ENCODE measurements at places on chromosomes 16 and 17.

DNA sequence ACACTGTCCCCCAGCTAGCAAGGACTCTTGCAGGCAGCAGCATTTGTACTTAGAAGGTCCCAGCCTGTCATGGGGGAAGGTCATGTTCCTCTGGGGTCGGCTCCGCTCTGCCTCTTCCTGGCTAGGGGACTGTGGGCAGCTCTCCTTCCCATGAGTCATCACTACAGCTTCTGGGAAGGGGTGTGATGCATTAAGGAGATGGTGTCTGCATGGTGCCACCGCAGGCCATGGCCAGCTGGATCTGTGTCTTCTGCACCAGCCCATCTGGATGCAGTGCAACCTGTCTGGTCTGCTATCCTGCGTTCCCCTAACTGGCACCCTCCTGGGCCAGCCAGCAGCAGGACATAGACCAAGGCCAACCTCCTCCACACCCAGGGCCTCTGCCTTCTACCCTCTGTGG is 6.3 kb downstream of the STARD3 start:
- DNase-seq: no peak

DNA sequence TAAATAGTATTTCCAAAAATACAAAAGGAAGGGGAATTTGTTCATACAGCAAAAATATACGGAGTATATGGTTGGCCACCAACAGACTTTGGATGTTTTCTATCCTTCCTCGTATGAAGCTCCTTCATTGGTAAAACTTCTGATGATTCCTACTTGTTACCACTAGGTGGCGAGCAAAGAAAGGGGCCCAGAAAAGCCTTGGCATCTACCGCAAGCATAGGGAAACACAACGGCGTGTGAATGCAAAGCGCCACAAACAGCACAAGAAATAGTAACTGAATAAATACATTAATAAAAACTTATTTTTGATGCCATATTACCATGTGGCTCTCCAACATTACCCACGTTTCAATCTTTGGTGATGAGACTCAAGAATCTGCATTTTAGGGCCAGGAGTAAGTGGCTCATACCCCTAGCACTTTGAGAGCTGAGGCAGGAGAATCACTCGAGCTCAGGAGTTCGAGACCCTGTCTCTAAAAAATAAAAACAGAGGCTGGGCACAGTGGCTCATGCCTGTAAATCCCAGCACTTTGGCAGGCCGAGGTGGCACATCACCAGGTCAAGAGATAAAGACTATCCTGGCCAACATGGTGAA is 34.5 kb downstream of the YWHAE start:
- DNase-seq: peak; percentile 79

GRCh38 chr17:32298721-32299579 is 33.3 kb downstream of the RHBDL3 start:
- peak; percentile 46 for DNase-seq

- DNase-seq: no peak
Observed at GRCh38 chr16:1543085-1543896, 9.8 kb downstream of the TMEM204 start.

DNA sequence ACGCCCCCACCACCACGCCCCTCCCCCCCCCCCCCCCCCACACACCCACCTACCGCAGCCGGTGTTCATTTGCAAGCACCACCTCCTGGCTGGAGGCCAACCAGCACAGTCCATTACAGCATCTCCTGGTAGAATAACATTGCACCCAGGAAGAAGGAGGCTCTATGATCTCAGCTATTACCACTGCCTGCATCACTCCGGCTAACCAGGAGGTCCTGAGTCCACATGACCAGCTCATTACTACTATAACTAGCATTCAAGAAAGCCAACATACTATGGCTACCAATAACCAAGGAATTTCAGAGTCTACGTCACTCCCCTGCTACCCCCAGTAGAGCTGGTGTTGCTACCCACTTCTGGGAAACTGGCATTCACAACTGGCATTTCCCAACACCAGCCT is 81.1 kb upstream of the ALOX12 start:
- DNase-seq: no peak

DNA sequence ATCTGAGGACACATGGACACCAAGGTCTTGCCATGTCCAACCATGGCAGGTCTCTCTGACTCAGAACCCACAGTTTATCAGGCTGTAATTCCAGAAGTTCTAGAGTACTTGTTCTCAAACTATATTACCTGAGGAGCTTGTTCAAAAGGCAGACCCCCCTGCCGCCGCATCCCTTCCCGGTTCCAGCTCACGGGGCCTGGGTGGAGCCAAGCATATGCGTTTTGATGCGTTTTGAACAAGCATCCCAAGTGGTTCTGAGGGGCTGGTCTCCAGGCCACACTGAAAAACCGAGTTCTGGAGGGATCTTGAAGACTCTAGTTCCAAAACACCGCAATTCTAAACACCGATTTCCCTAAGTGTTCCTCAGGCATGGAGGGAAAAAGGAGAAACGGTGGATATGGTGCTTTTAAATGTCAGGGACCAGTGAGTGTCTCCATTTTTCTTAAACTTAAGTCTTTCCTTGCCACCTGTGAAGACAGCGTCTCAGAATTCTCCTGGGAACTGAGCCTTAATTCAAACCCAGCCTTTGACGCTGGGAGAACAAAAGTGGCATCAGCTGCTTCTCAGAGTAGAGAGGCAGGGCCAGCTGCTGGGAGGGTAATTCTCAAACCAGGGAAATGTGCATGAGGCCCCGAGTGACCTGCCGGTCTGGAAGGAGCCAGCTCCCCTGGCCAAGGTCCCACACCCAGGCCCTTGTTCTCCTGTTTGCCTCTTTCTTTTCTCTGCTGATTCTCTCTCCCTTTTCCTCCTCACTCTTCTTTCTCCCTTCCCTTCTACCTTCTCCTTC is 84.4 kb upstream of the PLCG2 start:
- DNase-seq: peak; percentile 11

DNA sequence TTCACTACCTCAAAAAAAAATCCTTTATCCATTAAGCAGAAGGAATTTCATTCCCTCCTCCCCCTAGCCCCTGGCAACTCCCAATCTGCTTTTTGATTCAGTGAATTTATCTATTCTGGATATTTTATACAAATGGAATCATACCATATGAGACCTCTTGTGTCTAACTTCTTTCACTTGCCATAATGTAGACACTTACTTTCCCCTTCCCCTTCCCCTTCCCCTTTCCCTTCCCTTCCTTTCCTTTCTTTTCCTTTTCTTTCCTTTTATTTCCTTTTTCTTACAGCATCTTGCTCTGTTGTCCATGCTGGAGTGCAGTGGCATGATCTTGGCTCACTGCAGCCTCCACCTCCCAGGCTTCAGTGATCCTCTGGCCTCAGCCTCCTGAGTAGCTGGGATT is 50.5 kb downstream of the PSMD12 start:
- DNase-seq: no peak

DNA sequence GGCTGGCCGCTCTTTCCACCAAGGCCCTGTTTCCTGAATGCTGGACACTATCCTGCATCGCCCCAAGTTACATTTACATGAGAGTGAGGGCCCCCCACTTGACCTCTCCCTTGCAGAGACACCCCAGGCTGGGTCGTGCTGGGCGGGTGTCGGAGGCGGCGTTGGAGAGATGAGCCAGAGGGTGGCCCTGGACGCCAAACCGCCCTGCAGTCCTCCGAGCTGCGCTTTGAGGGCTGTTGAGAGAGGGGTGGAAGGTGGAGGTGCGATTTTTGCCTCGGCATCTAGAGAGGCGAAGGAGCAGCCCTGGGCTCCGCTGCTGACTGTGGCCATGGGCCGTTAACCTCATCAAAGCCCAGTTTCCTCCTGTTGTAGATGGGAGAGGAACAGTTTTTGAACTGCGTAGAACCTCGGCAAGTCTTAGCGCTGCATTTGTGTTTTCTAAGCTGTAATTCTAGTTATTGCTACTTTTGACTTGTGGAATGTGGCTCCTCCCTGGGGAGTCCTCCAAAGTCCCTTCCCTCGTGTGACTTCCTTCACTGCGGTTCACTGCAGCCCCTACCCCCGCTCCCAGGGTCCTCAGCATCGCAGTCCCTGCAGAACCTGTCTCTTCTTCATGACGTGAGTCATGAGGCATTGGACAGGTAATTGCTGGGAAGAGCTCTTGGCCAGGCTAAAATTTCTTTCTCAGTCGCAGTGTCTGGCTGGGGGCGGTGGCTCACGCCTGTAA is 986 bp upstream of the ELOB start:
- no peak for DNase-seq

- no peak for DNase-seq
Observed at GRCh38 chr17:20721171-20721570, 141.6 kb downstream of the CDRT15L2 start.

DNA sequence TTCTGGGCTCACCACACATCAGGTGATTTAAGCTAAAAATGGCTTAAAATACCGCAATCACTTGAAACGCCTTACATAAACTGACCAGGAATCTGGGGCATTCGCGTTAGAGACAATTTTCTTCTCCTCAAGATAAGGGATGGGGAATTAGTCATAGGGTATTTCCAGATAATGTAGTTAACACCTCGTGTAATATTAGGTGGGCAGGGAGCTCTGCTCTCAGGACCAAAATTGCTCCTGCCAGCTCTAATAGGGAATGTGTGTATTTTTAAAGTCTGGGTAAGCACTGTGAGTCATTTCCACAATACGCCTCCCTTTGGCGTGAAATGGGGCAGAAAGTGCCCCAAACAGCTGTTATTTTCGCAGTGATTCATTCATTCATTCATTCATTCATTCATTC is 408.6 kb downstream of the MAF start:
- no peak for DNase-seq

GRCh38 chr17:57104461-57105175 is 19.6 kb downstream of the AKAP1 start:
- no peak for DNase-seq

DNA sequence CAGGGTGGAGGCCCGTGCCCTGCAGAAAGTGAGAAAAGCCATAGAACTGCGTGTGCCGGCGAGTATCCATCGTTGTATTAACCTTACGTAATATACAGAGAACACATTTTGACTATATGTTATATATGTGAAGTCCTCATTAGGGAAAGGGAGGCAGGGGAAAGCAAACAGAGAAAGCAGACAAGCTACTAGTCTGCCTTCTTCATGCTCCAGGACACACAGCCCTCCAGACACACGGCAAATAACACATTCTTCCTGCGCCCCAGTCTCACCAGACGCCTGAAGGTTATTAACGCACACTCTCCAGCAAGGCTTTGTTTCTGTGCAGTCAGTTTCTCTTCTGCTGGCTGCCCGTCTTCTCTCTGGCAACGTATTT is 28.8 kb downstream of the PRDM7 start:
- no peak for DNase-seq

- DNase-seq: no peak
Observed at GRCh38 chr17:81118308-81119221, 46.7 kb upstream of the PVALEF start.

DNA sequence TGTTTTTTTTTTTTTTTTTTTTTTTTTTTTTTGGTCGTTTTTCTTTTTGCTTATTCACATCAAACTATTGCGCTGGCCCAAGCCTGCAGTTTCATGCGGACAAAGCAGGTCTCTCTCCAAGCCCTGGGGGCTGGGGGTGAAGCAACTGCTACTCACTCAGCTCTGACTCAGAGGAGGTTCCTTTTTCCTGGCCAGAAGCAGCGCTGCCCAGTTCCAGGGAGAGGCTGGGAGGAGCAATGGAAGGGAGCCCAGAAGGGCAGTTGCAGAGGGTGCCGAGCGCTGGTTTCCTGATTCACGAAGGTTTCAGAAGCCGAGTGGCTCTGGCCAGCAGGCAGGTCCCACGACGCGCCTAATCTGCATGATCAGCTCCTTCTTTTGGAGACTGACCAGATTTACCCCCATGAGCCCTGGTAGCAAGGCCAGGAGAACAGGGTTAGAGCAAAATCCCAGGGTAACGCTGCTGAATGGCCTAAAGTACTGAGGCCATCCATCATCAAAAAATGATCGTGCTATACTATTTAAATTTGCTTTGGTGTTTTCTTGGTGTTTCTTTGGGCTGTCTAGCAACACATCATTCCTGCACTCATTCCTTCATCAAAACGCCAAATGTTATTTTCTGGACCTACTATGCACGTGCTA is 144.7 kb upstream of the SOX9 start:
- DNase-seq: no peak

DNA sequence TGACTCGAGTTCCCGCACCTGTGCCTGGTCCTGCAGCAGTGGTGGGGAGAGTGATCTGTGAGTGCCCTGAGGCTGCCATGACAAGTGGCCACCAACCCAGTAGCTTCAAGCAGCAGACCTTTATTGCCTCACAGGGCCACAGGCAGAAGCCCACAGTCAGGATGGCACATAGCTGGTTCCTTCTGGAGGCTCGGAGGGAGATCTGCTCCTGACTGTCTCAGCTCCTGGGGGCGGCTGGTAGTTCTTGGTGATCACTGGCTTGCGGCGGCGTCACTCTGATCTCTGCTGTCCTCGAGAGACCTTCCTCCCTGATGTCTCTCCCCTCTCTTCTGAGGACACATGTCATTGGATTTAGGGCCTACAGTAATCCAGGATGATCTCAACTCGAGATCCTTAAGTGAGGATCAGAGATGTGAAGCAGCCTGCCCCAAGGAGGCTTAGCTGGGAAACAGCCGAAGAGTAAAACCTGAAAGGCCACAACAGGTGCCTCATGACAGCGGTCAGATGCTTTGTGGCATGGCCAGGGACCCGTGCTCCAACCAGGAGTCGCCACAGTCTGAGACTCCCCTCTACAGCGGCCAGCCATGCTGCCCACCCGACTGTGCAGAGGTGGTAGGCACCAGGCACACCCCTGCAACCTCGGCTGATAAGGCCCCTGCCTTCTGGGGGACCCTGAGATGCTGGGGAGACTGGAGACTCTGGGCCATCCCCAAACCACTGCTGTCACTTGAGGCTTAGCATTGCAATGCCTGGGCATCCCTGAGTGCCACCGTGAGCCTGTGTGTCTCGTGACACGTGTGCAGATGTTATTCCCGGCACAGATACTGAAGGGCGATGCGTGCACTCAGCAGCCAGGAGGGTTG is 30.0 kb upstream of the SLC38A10 start:
- DNase-seq: no peak

DNA sequence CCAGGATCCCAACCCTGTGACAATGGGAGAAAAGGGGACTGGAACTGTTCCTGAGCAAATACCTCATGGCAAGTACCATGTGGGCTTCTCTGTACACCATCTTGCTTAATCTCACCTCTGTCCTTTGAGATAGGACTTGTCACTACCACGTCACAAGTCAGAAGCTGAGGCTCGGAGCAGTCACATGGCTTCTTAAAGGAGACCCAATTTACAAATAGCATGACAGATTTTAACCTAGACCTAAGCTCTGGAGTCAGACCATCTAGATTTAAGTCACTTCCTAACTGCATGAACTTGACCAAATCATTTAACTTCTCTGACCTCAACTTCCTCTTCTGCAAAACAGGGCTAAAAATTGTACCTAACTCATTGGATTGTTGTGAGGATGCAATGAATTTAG is 36.0 kb upstream of the CCL1 start:
- DNase-seq: no peak

DNA sequence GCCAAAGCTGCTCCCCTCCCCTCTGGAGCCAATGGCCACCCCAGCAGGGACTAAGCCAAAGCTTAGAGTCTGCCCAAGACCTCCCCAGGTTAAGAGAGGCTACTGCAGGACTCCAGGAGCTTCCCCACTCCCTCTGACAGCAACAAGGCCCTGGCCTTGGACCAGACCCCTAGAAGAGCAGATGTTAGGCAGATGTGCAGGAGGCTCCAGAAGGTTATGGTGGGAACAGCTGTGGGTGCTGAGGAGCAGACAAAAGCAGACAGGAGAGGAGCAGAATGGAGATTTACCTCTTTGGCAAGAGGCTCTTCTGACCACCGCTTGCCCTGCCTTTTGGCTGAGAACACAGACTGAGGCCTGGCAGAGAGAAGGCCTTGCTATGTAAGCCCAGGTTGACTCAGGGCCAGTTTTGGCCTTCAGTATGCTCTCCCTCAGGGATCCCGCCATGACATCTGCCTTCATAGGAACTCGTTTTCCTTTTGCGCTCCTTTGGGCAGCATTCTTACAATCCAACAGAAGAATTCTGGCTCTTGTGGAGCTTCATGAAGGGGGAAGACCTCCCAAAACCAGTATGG is 113.0 kb downstream of the RBFOX3 start:
- DNase-seq: no peak

- DNase-seq: no peak
Observed at GRCh38 chr17:57213180-57213825, 43.0 kb upstream of the MSI2 start.

All from NCI-H1436 (cell line).